ENCODE measurements at places on chromosomes 13 and 19.

DNA sequence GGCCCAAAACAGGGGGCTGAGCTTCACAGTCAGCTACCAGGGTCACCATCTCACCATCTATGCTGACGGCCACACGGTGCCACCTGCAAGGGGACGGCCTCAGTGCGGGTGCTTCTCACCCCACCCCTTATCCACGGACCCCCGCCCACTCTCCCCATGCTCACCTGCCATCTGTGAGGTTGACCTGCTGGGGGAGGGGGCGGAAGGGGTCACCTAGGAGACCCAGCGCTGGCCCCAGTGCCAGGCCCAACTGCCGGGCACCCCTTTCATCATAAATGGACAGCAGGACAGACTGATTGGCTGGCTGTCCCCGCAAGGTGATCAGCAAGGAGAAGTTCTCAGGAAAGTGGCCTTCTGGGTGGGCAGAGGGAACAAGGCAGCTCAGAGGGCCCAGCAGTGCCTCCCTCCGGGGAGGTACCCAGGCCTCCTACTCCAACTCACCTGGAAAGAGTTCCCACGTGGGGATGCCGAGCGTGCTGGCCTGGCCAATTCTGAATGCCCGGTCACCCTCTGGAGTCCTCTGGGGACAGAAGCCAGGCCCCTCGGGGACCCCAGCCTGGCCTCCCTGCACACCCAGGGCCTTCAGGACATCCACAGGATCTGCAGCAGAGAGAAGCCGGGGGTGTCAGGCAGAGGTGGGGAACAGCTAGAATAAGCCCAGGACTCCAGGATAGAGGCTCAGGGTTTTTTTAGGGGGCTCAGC is 4.5 kb downstream of the COL5A3 start:
- DNase-seq: no peak

DNA sequence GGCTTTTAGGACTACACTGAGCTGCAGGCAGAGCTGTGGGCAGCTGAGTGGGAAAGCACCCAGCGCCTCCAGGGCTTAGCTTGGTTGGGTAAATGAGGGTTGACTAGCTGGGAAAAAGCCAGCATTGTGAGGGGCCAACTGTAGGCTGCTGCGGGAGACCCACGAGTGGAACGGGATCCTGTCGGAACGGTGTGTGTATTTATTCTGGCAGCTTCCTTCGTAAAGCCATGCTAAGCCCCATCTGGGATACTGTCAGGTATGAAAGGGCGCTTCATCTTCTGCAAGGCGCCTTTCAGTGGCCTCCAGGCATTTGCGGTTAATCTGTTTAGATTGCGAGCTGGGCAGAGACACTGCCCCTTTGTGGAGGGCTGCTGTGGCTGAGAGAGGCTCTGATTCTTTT is 39.5 kb upstream of the CNMD start:
- no peak for DNase-seq

DNA sequence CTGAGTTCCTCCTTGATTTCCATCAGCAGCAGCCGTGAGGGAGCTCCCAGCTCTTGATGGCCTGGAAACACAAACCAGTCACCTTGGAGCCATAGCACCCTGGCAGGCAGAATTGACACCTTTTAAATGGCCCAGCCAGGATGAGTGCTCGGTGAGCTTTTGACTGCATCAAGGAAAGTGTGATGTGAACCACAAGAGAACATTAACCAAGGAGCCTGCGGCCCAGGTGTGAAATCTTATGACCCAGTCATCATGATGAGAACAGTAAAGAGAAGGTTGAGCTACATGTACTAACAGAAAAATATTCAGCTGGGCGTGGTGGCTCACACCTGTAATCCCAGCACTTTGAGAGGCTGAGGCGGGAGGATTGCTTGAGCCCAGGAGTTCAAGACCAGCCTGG is 22.8 kb downstream of the SUGP2 start:
- no peak for DNase-seq

DNA sequence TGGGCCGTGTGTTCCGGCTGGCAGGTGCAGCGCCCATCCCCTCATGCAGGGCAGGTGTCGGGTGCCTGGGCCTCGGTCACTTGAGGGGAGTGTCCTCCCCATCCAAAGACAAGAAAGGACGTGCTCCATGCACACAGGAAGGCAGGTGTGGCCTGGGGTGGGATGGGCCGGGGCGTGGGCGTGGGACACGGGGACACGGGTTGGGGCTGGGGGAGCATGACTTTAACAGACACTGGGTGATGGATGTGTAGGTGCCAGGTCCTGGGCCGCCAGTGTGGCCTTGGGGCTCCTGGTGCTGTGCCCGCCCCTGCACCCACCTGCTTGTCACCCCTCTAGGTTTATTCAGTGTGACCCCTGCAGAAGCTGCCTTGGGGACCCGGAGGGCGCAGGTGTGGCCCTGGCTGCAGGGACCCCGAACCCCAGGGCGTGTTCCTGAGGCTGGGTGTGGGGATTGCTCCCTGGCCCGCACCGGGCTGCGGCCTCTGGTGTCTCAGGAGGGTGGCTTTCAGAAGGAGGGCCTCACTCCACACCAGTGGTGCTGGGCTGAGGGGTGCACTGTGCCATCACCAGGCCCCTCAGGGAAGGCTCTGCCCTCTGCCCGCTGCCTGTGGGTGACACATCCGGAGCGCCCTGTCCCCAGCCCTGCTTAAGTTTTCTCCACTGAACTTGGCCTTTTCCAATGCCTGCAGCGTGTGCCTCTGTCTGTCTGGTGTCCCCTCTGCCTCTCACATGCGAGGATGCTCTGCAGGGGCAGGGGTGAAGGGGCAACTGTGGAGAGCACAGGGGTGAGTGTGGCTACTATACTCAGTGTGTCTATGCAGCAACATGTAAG is 5.2 kb downstream of the TMEM255B start:
- no peak for DNase-seq

GRCh38 chr13:113723410-113724015 is 35.5 kb upstream of the TMEM255B start:
- no peak for DNase-seq

GRCh38 chr13:113110852-113111315 is 5.3 kb downstream of the F7 start:
- no peak for DNase-seq

DNA sequence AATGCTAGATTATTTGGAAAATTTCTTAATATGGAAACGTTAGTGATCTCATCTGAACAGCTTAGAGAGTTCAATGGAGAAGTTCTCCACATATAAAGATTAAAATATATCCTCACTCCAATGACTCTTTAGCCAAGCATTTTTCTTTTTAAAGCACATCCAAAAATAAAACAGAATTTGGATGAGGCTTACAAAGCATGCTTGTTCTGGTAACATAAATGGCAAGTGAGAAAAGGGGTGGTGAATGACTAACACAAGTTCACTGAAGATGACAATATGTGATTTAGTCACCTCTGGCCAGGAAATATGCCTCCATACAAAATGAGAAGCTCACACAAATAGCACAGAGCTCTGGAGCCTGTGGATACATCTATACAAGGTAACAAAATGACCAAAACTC is 253.0 kb downstream of the PCDH20 start:
- DNase-seq: no peak

DNA sequence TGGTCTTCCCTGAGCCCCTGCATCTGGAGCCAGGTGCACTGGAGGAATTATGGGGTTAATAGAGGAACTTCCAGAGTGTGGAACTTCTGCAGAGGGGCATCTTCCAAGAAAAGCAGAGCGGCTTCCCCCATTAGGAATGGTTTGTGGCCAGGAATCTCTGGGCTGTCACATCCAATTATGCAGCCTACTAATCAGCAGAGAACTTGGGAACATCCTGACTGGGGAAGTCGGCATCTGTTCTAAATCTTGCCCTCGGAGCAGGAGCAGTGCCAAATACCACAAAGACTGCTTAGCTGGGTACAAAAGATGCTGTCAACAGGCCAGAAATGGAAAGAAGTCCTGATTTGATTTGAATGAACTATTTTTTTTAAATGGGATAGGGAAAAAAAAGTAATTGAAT is 435.1 kb downstream of the ZNF536 start:
- DNase-seq: no peak

DNA sequence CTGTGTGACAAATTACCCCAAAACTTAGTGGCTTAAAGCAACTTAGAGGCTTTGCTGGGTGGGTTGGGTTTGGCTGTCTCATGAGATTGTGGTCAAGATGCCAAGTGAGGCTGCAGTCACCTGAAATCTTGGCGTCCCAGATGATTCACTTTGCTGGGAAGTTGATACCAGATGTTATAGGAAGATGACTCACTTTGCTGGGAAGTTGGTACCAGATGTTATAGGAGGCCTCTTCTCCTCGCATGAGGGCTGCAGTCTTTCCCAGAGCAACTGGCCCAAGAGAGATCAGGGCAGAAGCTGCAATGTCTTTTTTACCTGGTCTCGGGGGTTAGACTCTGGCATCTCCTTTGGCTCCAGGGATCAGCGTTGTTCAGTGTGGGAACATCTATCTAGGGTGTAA is 16.8 kb downstream of the TEX29 start:
- no peak for DNase-seq

DNA sequence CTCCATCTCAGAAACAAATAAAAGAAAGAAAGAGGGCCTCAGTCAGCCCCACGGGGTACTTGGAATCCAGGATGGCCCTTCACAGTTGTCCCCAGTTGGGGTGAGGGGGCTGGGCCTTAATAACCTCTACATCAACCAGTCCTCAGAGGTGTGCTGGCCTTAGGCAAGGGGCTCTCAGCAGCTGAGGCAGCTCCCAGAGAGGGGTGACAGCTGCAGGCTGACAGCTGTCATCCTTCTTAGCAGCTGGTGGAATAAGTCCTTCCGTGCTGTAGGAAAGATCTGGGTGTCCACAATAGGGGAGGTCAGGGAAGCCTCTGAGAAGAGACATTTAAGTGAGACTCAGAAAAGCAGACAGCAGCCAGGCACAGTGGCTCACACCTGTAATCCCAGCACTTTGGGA is 7.4 kb downstream of the BCAM start:
- DNase-seq: no peak

- no peak for DNase-seq
Observed at GRCh38 chr13:97986835-97987234, 33.4 kb downstream of the IPO5 start.

DNA sequence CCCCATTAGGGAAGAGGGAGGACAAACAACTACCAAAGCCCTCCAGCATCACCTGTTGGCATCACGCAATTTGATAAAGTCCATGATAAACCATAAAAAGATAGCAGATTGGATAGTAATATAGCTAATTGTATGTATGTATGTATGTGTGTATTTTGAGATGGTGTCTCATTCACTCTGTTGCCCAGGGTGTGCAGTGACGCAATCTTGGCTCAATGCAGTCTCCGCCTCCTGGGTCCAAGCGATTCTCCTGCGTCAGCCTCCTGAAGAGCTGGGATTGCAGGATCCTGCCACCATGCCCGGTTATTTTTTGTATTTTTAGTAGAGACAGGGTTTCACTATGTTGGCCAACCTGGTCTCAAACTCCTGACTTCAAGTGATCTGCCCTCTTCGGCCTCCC is 74.6 kb upstream of the RNF113B start:
- DNase-seq: no peak

DNA sequence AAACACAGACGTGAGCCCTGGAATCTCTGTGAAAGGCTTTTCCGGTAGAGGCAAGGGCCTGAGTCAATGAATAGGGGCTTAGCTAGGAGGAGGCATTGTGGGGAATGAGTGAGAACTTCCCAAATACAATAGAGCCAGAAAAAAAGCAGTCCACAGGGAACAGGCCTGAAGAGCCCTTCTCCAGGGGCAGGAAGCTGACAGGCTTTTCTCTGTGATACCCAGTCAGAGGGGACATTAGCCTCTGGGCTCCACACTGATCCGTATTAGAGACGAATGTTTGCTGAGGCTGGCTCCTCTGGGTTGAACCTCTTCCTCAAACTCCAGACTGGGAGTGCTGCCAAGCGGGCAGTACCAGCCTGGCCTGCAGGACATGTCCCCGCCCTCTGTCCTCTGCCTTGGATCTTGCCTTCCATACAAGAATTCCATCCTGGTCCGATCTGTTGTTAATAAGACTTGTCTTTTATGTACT is 2.3 kb downstream of the DHRS12 start:
- no peak for DNase-seq

GRCh38 chr13:33366469-33367062 is 81.0 kb upstream of the STARD13 start:
- DNase-seq: no peak

GRCh38 chr13:103436057-103436654 is 369.9 kb upstream of the SLC10A2 start:
- DNase-seq: no peak

GRCh38 chr19:40717880-40718773 is 1.2 kb downstream of the ITPKC start:
- no peak for DNase-seq

DNA sequence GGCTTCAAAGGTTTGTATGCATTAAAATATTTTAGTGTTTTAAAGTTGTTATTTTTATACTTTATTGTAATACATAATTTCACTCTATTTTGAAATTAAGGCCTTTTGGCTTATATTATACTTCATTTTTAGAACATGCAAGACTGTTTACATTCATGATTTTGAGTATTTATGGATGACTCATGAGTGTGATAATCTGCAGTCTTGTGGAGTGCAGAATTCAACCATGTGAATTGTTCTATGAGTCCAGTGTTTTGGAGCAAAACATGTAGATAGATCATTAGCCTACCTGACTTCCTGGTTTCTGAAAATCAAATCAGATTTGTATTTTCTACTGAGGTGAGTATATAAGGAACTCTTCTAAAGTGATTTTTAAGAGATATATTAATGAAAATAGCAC is 241.8 kb downstream of the PCCA start:
- DNase-seq: no peak

DNA sequence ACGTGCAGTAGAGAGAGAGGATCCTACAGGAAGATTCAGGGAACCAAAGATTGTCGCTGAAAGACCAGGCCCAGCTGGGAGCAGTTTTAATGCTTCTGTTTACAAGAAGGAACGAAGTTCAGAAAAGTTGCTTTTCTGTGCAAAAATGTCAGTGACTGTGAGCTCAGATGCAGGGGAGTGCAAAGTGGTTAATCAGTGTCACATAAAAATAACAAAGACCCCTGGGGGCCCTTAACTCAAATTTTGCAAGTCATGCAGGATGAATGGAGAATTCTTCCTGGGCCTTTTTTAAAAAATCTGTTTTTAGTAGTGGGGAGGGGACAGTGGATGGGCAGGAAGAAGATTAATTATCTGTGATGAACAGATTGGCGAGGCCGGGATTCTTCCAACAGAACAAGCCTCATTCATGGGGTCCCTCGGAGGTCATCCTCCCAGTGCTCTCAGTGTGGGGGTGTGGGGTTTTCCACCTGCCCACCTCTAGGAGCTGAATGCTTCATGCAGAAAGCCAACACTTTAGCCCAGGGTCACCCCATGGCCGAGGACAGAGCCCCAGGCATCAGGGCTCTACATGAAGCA is 167.2 kb downstream of the UQCRFS1 start:
- DNase-seq: no peak

DNA sequence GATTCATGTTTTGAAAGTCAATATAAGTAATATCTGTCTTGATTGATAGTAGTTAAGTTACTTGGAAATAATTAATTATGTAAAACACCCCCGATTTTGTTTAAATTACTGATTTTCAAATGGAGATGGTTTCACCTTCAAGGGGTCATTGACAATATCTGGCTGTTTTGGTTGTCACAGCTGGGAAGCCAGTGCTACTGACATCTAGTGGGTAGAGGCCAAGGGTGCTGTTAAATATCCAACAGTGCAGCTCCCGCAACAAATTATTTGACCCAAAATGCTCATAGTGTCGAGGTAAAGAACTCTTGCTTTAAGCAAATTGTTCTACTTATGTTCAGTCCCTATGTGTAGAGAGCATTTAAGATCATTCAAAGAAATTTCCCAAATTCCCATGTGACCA is 50.6 kb upstream of the PCDH20 start:
- no peak for DNase-seq
